Cerebellar cortex (tissue), 1 donor: ENCODE measurements at places on chromosomes 4 and X.

- no peak for DNase-seq
Measured at GRCh38 chrX:129461801-129462456, 61.4 kb downstream of the SMARCA1 start.

- DNase-seq = no peak
Measured at GRCh38 chr4:4984186-4984585, 35.1 kb downstream of the CYTL1 start.

GRCh38 chr4:93842601-93843252 lies 14.2 kb downstream of the ATOH1 start:
- no peak for DNase-seq

DNA sequence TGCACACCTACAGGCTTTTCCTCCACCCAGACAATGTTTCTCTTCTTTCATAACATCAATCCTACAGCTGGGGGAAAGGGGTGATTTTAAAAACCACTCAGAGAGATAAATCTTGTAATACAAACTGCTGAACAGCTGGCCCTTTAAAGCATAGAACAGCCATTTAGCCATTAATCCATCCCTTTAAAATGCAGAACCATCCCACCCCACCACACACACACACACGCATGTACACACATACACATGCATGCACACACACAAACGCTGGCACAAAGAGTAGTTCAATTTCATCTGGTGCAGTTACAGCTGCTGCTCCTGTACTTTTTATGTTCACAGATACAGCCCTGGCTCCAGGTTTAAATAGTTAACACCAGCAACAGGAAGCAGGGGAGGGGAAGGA lies 426.1 kb downstream of the MID1IP1 start:
- DNase-seq = no peak

DNA sequence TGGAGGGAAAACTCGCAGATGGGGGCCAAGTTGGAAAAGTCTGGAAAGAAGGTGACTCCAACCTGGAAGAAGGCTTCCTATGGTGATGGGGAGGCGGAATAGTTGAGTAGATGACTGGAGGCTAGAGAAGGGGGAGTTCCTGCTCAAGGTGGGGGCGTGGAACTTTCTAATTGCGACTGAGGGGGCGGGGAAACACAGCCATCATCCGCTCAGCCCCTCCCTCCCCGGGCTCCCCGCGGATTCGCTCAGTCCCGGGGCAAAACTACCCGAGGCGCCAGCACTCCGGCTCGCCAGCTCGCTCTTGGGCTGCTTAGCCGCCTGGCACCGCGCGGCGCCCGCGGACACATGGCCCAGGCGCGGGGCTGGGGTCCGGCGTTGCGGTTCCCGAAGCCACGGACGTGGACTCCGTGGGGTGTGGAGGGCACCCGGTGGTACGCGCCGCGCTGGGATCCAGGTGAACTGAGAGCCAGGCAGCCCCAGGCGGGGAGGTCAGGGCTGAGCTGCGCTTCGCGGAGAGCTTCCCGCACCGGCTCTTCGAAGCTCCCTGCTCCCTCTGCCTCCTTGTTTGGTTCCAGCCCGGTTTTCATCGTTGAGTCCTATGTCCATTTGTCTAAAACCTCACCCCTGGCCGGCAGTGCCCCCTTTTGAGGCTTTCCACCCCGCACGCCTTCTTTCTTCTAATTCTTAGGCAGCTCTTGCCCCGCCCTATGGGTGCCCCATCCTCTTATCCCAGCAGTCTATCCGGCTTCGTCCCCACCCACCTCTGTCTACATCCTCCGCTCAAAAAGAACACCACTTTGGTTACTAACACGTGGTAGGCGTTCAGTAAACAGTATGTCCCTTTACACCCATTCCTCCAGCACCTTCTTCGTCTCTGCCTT lies 38.9 kb downstream of the STARD8 start:
- DNase-seq = no peak

- no peak for DNase-seq
Measured at GRCh38 chr4:2261110-2261852, 628 bp downstream of the MXD4 start.

- no peak for DNase-seq
Measured at GRCh38 chr4:169259271-169259670, 11.5 kb downstream of the SH3RF1 start.

- no peak for DNase-seq
Measured at GRCh38 chr4:26458157-26458561, 32.1 kb downstream of the CCKAR start.

- DNase-seq = no peak
Measured at GRCh38 chrX:39577985-39578869, 519.5 kb downstream of the BCOR start.

DNA sequence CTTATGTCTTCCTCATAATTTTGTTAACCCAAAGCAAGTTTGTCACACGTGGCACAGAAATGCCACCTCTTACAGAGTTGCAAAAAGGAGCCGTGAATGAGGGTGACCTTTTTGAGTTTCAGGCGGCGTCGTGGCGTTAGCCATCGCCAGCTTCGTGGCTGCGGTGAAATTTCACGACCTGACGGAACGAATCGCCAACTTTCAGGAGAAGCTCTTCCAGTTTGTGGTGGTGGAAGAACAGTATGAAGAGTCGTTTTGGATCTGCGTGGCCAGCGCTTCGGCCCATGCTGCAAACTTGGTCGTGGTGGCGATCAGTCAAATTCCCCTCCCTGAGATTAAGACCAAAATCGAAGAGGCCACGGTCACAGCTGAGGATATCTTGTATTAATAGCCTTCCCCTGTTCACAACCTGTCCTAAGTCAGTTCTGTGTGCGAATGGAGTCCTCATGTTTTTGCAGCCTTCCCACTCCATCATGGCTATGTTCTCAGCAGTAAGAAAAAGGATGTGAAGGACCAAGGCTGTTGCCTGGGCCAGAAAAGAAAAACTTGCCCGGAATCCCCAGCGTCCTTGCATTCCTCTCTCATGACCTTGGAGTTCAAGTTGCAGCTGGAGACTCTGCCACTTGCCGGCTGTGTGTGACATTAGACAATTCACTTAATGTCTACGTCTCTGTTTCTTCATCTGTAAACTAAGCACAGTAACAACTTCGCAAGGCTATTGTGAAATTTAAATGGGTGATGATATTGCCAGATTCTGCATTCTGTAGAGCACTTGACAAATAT lies 11.9 kb downstream of the CLRN2 start:
- DNase-seq = no peak

GRCh38 chrX:49230500-49231232 lies 2.5 kb downstream of the CACNA1F start:
- no peak for DNase-seq

DNA sequence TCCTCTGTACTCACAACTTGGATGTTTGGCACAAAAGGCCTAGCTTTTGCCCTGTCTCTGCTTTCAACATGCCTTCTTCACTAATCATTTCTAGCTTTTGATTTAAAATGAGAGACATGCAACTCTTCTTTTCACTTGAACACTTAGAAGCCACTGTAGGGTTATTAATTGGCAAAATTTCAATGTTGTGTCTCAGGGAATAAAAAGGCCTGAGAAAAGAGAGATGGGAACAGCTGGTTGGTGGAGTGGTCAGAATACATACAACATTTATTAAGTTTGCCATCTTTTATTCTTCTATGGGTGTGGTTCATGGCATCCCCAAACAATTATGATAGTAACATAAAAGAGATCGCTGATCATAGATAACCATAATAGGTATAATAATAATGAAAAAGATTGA lies 114.3 kb downstream of the FBXW7 start:
- DNase-seq = no peak

DNA sequence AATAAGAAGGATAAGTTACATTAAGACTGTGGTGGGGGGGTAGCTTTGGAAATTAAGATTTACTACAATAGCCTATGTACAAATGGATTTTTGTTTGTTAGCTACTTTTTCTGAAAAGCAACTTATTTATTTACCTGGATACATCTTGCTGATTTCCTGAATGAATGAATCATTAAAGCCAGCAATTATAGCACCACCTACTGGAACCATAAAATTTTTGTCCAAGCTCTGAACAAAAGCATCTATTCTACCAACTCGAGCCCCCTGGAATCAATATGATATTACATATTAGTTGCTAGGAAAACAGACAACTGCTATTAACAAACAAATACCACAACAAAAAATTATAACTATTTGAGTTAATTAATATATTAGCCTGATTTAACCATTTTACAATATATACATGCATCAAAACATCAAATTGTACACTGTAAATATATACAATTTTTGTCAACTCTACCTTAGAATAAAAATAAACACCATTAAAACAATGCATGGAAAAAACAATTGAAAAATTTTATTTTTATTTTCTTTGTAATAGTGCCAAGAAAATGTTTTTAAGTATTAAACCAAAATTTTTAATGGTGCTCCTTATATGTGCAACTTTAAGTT lies 15.3 kb downstream of the SEPSECS start:
- peak; percentile 59 for DNase-seq

DNA sequence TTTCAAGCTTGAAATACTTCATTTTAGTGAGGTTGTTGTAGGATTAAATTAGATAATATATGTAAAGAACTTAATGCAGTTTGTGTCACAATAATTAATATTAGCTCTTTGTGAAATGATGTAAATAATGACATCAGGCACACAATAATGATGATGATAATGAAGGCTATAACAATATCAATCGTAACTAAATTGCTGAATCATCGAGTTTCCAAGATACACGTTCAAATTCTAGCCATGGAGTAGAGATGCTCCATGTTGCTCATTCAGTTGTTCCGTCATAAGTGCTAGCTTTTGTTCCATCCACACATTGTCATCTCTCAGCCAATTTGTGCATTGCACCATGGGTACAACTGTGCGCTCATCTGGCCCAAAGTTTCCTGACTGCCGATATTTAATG lies 83.1 kb downstream of the CPXCR1 start:
- no peak for DNase-seq

- DNase-seq = no peak
Measured at GRCh38 chr4:150381609-150382008, 200.3 kb upstream of the MAB21L2 start.

GRCh38 chr4:118772081-118772766 lies 63.7 kb downstream of the SEC24D start:
- peak; percentile 71 for DNase-seq

- peak; percentile 15 for DNase-seq
Measured at GRCh38 chr4:157700898-157701694, 471.7 kb downstream of the GASK1B start.
